ENCODE measurements at places on chromosomes 4 and X. TPM values are rescaled to one million over a fixed set of nuclear protein-coding genes. Genes with fewer than 3 reads are reported as not detected.

Gene IL15
- total RNA-seq: 2.4 TPM

Gene EMD
- total RNA-seq: 61.1 TPM

Gene MAGEC1
- total RNA-seq: not detected

Gene BST1
- 1.3 TPM for total RNA-seq

DNA sequence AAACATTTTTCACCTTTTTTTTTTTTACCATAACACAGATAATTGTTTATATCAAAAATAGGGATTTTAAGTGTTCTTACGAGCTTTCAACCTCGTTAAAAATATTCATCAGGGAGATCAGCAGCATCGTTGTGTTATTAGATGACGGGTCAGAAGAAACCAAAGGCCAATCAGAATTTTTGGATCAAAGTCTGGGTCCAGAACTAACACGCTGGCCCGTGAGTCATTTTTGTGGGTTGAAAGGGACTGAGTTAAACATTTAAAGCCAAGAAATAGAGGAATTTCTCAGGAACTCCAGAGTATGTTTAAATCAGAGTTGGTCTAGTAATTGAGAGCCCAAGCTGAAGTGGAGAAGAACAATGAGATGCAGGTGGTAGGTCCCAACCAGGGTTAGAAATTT is 170.8 kb downstream of the TLL1 start:
- DNase-seq: no peak

Gene ASB9
- total RNA-seq: not detected

Gene HTN3
- total RNA-seq: not detected

GRCh38 chr4:104393655-104394324 is 100.9 kb downstream of the CXXC4 start:
- DNase-seq: no peak
